ENCODE measurements at places on chromosomes 3 and 15.

DNA sequence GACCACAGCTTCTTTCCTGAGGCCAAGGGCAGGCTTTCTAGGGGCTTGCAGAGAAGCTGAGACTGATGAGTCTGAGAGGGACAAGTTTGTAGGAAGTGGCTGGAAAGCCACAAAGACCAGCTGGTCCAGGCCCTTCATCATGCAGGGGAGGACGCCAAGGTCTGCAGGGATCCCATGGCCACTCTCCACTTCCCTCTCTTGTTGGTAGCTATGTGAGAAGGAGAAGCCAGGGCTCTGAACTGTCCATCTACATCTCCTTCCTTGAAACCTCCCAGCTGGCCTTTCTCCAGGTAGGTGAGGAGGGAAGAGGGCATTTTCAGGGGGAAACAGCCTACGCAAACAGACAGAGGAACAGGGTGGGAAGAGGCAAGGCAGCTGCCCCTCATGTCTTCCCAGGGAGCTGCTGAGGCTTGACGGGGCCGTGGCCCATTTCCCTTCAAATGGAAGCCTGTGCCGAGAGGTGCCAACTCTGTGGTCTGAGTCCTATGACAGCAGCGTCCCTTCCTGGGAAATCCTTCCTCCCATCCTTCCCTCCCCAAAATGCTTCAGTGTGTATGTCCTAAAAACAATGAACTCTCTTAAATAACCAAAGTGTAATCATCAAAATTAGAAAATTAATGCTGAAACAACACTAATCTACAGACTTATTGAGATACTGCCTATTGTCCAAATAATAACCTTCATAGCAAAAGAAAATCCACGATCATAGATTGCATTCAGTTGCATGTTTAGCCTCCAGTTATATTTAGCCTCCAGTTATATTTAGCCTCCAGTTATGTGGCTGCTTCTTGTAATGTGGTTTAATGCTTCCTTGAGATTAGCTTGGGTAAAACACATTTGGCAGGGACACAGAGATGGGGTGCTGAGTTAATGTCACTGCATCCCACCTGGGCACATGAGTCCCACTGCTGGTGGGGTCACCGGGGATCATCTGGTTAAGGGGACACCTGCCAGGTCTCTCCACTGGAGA, 36.0 kb downstream of the GNB5 start:
- DNase-seq = peak; percentile 34

DNA sequence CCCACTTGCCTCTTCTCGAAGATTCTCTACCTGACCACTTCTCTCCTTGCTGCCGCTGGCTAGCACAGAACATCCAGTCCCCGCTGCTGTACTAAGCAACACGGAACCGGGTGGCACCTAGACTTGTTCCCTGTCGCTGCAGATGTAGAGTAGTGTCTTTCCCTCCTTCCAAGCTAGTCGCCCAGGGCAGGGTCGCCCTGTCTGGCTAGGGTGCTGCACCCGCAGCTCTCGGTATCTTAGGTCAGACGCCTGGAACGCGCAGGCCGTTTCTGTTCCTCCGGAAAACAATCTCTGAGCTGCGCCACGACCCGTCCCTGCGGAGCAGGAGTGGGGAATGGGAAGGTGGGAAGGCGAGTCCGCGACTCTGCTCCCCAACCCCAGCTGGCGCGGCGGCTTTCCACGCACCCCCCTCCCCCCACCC, 758 bp upstream of the SNX33 start:
- DNase-seq = no peak

- no peak for DNase-seq
These were observed 70.1 kb upstream of the GUCA1C start for GRCh38 chr3:109023656-109024254.

DNA sequence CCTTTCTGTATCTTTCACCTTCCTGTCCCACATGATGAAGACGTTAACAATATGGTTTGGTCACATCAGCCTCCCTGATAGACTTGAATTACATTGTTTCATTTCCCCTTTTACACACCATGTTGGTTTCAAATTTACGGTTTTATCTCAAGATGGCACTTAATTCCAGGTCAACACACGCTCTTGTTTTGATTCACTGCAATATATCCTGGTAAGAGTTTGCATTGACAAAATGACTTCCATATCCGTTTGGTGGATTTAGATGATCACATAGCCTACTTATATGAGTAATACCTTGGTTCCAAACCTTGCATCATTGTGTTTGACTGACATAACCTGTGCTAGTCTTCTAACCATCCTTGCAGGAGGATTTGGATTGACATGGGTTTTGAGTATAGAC, 499.4 kb downstream of the ROBO1 start:
- DNase-seq = no peak

DNA sequence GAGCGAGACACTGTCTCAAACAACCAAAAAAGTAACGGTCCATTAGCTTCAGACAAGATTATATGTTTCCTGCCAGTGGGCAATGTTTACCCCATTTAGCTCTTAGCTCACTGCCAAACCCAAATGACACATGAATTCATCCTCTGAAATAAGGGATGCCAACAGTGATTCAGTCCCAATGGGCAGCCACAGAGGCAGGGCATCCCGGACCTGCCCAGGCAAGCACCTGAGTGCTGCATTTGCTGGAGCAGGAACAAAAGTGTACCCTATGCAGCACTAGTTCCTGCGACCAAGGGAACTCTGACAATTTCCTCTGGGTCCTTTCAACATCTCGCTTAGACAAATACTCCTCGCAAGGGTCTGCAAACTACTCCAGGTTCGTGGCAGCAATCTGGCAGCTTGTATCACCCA, 8.0 kb downstream of the IP6K2 start:
- DNase-seq = no peak

DNA sequence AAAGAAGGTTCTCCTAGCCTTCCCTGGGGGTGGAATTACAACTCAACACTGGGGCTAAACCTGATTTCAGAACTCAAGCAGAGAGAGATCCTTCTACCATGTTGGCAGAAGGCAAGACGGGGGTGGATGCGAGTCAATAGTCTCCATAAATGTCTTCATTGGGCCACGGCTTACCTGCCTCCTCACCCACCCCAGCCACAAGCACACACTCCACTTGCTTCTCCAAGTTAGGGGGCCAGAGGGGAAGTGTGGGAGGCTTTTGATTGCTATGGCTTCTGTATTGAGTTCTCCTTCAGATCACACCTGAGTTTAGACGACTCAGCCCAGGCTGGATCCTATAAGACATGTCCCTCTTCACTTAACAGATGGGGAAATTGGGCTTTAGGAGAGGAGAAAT, 178.9 kb downstream of the UACA start:
- no peak for DNase-seq

GRCh38 chr15:78210349-78210717, 24.0 kb downstream of the ACSBG1 start:
- DNase-seq = peak; percentile 34

DNA sequence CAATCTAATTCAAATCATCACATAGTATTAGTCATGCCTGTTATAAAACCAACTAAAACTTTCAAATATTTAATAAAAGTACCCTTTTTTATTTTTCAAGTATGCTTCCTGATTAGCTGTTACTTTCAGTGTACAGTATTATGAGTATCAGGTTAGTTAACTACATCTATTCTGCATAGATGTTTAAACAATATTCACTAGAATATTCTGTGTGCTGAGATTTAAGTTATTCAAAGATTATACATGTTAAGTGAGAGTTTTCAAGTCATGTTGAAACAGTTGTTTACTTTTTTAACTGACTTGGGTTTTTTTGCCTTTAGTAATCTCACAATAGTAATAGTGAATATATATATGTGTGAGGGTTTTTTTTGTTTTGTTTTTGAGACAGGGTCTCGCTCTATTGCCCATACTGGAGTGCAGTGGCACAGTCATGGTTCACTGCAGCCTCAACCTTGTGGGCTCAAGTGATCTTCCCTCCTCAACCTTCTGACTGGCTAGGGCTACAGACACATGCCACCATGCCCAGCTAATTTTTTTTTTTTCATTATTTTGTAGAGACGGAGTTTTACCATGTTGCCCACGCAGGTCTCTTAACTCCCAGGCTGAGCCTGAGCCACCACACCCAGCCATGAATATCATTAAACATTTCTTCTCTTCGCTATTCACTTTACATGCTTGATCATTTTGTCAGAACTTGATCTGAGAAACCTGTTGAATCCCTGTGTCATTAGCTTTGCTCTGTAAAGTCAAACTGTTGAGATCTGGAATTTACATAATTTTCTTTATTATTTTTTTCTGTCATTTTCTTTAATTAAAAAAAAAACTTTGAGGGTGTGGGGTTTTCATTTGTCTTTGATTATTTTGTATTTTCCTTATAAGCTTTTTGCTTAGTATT, 286.2 kb upstream of the UBE2E1 start:
- DNase-seq = no peak

DNA sequence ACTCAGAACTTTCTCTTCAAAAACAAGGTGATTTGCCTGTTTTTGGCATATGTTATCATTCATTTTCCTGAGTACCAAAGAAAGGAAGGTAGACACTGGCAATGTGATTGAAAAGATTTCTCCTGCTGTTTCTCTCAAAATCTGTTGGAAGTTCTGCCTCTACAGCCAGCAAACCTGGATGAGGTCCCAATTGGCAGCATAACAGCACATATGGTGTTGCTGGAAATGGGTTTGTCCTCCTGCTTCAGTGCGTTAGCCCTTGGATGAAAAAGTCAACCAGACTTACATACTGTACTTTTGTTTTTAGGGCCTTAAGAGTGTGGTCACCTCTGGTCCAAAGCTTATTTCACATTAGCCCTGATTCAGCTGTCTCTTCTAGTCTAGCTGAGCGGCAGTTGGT, 237.6 kb upstream of the MME start:
- DNase-seq = no peak

- peak; percentile 85 for DNase-seq
These were observed 39.2 kb downstream of the MYO5C start for GRCh38 chr15:52256366-52256765.

GRCh38 chr3:48428572-48429316, 1.1 kb downstream of the PLXNB1 start:
- DNase-seq = no peak

- DNase-seq = no peak
These were observed 1.5 kb downstream of the CLDN1 start for GRCh38 chr3:190320594-190321362.

GRCh38 chr3:181730316-181730715, 18.6 kb downstream of the SOX2 start:
- no peak for DNase-seq

GRCh38 chr3:12895391-12896062, 54.2 kb upstream of the RPL32 start:
- DNase-seq = no peak

DNA sequence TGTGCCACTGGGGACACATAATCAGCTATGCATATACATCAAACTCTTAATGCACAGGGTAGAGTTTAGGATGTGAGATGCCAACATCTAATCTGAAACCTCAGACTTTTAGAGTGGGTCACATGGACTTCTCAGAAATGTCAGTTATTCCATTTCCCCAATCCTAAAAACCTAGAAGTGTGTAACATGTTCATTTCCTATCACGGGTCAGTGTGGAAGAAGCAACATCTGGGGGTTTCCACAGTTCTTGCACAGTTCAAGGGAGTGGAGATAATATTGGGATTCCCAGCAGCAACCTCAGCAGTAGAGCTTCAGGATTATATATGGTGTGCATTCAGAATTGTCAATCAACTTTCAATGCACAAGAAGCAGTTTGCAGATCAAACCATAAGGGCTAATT, 44.4 kb upstream of the SPRED1 start:
- no peak for DNase-seq

DNA sequence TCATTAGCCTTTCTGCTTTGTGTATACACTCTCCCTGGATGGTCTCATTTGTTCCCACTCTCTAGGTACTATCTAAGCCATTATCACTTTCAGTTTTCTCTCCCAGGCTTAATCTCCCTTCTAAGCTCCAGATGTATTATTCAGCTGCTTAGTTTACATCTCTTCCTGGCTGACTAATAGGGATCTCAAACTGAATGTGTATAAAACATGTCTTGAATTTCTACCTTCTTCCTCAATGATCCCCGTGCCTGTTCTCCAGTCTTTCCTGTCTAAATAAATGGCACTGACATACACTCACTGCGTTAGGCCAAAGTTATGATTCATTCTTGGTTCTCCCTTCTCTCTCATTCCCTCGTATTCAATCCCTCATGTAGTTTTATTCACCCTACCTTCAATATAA, 127.3 kb downstream of the NR2F2 start:
- DNase-seq = no peak

DNA sequence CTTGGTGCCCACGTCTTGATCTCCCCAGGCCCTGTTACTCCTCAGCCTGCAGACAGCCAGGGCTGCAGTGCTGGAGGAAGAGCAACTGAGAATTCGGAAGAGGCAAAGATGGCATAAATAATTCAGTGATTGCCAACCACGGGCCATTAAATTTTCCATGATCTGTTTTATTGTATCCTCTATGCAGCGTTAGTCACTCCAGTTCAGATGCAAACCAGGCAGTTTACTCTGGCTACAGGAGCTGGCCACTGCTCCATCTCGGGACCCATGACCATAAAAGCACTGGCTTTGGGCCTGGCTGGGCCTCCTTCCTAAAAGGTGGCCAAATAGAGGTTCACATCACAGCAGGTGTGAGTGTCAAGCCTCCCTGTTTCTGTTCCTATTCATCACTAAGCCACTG, 137.6 kb upstream of the TLE3 start:
- no peak for DNase-seq

DNA sequence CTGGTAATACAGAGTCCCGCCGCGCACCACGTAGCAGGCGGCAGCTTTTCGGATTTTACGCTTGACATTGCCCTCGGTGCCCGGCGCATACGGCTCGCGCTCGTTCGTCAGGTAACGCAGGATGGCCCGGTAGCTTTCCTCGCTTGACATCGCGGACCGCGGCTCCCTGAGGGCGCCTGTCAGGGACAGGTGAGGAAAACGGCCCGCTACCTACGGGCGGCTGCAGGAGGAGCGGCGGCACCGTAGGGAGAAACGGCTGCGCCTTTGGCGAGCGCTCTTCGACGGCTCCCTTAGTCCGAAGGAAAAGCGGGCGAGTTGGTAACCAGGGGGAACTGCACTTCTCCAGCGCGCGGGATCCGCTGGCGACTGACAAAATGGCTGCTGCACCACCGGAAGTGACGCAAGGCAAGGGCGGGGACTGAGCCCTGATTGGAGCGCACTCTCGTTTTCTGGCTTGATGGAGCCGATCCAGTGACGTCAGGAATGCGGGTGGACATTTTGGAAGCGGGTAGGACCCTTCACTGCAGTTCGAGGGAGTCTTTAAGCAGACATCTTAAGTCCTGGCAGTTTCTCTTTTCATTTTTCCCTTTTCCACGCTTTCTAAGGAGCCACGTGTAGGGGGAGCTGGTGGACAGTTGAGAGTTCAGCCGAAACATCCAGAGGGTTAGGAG, at the start of gene ZBTB11:
Gene ZBTB11, minus strand, starts transcription at position 368 of the 671 bp plus-strand sequence. Its CDS starts 218 bp downstream, at position 150.
- peak; percentile 100 for DNase-seq

DNA sequence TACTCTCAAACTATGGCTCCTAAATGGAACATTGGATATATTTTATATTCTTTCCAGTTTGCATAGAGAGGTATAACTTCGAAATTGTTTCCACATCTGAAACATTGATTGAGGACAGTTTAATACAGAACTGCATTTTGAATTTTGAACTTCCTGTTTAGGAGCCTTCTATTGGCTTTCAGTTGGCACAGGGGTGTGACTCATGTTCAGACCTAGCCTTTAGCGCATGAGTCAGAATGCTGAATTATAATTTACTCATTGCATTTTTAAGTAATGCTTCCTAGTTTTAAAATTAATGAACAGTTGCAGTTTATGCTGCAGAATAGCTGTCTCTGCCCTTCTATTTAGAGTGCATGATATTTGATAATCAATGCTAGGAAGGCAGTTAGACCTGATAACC, 751.7 kb downstream of the CADM2 start:
- DNase-seq = no peak
